Natural killer cell (primary cell): ENCODE measurements at places on chromosomes 1 and 21. TPM values are rescaled to one million over a fixed set of nuclear protein-coding genes. Genes with fewer than 3 reads are reported as not detected.

TEDDM1 gene
- not detected for total RNA-seq

DNA sequence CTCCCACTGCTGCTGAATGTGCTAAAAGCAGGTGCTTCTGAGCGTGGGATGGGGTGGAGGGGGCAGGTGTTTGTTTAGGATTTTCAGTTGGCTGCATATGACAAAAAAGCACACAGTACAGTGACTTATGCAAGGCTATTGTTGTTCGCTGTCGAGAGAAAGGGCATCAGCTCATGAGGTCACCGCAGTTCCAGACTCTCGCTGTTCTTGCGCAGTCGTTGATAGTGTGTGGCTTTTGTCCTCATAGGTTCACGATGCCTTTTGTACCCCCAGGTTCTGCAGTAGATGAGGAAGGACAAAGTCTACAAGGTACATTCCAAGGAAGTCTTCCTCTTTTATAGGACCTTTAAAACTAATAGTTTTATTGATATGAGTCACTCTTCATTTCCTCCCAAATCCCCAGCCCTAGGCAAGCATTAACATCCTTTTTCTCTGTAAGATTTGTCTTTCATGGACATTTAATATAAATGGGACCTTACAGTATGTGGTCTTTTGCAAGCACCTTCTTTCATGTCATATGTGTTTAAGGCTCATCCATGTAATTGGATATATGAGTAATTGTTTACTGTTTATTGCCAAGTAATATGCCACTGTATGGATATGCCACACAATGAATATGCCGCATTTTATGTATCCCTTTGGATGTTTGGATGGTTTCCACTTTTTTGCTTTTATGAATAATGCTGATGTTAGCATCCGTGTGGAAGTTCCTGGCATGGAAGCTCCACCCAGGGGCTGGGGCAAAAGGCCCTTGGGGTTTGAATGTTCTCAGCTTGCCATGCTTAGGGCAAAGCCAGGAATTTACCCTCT, 14.5 kb upstream of the NLRP3 start:
- no peak for DNase-seq

GRCh38 chr1:25698252-25698651, 81.7 kb downstream of the MAN1C1 start:
- DNase-seq, result no peak

DNA sequence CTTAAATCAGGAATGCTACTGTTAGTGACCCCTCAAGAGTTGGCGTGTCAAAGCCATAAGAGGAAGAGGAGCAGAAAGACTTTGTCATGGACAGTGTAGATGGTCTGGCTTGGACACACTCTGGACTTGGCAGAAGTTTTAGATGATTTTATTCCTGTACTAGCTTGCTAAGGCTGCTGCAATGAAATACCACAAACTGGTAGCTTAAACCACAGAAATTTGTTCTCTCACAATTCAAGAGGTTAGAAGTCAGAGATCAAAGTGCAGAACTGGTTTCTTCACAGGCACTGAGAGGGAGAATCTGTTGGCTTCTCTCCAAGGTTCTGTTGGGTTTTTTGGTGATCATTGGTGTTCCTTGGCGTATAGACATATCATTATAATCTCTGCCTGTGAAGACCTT, 869.8 kb upstream of the B3GALT2 start:
- no peak for DNase-seq

DNA sequence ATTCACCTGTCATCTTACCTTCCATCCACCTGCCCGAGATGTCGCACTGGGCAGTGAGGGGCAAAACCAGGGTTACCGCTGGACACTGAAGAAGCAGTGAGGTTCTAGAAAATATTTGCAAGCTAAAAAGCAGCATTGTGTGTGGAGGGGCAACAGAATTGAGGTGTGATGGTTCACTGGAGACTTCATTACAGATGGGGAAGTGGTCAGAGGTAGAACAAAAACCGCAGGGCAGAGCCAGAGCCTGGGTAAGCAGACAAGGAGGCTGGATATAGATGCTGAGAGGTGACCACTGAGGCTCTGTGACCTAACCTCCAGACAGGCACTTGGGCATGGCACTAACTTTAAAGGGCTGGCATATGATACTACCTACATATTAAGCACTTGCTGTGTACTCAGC, 363.9 kb upstream of the PROX1 start:
- DNase-seq, result no peak

- DNase-seq, result no peak
These were observed 5.0 kb downstream of the ABCA4 start for GRCh38 chr1:94115900-94116436.

DNA sequence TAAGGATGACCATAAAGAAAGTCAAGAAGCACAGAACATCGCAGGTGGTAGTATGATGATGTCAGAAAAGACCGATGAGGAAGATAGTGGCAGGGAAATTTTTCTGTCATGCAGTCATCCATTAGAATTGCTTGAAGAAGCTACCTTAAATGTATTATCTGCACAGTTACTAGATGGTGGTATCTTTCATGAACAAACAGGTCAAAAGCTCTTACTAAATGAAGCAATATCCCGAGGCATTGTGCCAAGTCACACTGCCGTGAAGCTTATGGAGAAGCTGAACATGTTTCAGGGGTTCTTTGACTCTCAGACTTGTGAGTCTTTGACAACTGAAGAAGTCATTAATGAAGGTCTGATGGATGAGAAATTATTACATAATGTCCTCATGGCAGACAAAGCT, 128.8 kb downstream of the MACF1 start:
- DNase-seq, result no peak
